ENCODE measurements at places on chromosomes 4 and X. TPM values are rescaled to one million over a fixed set of nuclear protein-coding genes. Genes with fewer than 3 reads are reported as not detected.

The ASB9 gene
- total RNA-seq: not detected

The F8 gene
- 1.7 TPM for total RNA-seq

The TRAM1L1 gene
- 0.35 TPM for total RNA-seq

The BTK gene
- not detected for total RNA-seq

The NLGN3 gene
- 0.08 TPM for total RNA-seq

The MECP2 gene
- 11.0 TPM for total RNA-seq

The PLXNA3 gene
- 17.3 TPM for total RNA-seq

All from smooth muscle cell of the coronary artery (primary cell).